ENCODE measurements at places on chromosomes 1 and 21. TPM values are rescaled to one million over a fixed set of nuclear protein-coding genes. Genes with fewer than 3 reads are reported as not detected.

DNA sequence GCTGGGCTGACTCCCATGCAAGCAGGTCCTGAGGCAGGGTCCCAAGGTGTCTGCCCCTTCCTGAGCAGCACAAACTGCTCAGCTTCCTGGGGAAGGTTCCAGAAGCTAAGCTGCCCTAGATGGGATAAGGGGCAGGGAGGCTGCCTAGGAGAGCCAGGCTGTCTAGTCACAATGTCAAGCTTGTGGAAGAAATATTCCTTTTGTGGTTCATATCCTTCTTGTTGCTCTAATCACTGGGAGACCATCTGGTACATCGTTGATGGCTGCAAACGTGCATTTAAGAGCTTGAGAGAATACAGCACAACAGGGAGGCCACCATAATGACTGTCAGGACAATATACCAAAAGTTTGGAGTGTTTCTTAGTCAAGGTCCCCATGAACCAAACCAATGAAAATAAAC, 67.4 kb downstream of the SLC16A1 start:
- no peak for DNase-seq

GRCh38 chr21:36349315-36349714, 29.3 kb downstream of the MORC3 start:
- DNase-seq: no peak

GRCh38 chr21:24096651-24097050, 1510.6 kb downstream of the MRPL39 start:
- DNase-seq: no peak

- DNase-seq: peak; percentile 53
Measured at GRCh38 chr1:232952514-232953499, 2.4 kb downstream of the NTPCR start.

- DNase-seq: peak; percentile 61
Measured at GRCh38 chr1:160629286-160630210, 17.3 kb downstream of the SLAMF1 start.

- no peak for DNase-seq
Measured at GRCh38 chr1:36822648-36823047, 211.7 kb downstream of the GRIK3 start.

- DNase-seq: no peak
Measured at GRCh38 chr1:194045416-194045815, 859.0 kb upstream of the B3GALT2 start.

DNA sequence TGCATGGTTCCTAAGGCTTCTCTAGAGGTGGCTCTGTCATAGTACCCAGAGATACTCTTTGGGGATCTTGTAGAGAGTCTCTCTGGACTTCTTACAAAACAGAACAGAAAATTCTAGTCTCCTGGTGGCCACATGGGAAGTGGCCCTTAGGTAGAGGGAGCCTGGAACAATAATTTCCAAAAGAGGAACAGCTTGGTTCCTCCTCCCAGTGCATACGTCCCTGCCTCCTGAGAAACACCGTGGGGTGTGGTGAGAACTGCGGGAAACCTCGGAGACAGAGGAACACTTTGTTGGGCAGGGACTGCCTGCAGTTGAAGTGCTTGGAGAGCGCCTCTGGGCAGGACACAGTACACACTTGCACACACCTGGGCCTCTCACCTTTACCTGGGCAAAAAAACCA, 38.8 kb upstream of the EPHA8 start:
- DNase-seq: no peak

GRCh38 chr1:160407839-160408801, 7.8 kb downstream of the VANGL2 start:
- no peak for DNase-seq

- DNase-seq: no peak
Measured at GRCh38 chr1:201795066-201795465, 33.9 kb upstream of the IPO9 start.

GRCh38 chr1:206502403-206502802, 4.9 kb upstream of the RASSF5 start:
- DNase-seq: no peak

GRCh38 chr1:67827688-67828087, 5.6 kb downstream of the GNG12 start:
- no peak for DNase-seq

GRCh38 chr1:10958614-10959013, 53.8 kb upstream of the TARDBP start:
- no peak for DNase-seq

DNA sequence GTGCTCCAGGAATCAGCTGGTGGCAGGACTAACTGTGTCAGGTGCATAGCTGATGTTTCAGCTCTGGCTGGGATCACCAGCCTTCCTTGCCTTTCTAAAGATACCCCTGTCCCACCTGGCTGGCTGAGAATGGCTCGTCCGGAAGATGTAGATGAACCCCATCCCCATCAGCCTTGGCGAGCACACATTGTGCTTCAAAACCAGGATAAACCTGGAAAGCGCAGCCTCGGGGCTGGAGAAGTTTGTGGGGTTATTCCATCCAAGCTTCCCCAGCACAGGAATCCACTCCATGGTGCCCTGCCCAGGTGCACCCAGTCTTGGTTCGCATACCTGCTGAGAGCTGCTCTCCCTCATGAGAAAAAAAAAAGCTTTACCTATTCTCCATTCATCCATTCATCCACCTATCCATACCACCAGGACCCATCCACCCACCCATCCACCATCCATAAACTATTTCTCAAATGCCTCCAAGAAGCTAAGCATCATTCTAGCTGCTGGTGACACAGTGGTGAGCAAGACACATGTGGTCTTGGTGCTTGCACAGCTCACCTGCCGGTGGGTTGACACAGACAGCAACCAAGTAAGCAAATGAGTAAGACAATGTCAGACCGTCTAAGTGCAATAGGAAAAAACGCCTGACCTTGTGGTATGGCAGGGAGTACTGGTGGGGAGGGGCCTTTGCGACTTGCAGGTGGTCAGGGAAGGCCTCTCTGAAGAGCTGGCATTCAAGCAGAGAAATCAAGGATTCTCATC, 94.0 kb downstream of the DMRTB1 start:
- no peak for DNase-seq

- no peak for DNase-seq
Measured at GRCh38 chr1:224683936-224684335, 67.8 kb downstream of the CNIH3 start.

- DNase-seq: no peak
Measured at GRCh38 chr1:53255031-53255430, 16.7 kb upstream of the MAGOH start.

- DNase-seq: no peak
Measured at GRCh38 chr1:15577691-15578090, 7.2 kb downstream of the AGMAT start.

- DNase-seq: no peak
Measured at GRCh38 chr1:230818367-230818766, 50.0 kb downstream of the C1orf198 start.

- DNase-seq: no peak
Measured at GRCh38 chr1:200659269-200659668, 10.4 kb downstream of the DDX59 start.

- no peak for DNase-seq
Measured at GRCh38 chr1:67316918-67317317, 9.2 kb downstream of the IL12RB2 start.

GRCh38 chr1:154557939-154558719, at the start of gene UBE2Q1:
TSS of gene UBE2Q1 (minus strand) at chr1:154558662. CDS start at chr1:154558553, 109 bp downstream.
- no peak for DNase-seq

GABRD gene
- not detected for polyA plus RNA-seq

HSPG2 gene
- polyA plus RNA-seq: 2.0 TPM

SLC45A3 gene
- 27.4 TPM for polyA plus RNA-seq

TINAGL1 gene
- polyA plus RNA-seq: not detected

PLPP3 gene
- 1.6 TPM for polyA plus RNA-seq

TENT5C gene
- 65.4 TPM for polyA plus RNA-seq

RXFP4 gene
- polyA plus RNA-seq: not detected

TCHH gene
- not detected for polyA plus RNA-seq

FCRLB gene
- polyA plus RNA-seq: 1.8 TPM

PGLYRP4 gene
- not detected for polyA plus RNA-seq

SLC9C2 gene
- polyA plus RNA-seq: not detected

FLVCR1 gene
- 3.4 TPM for polyA plus RNA-seq

All from B cell (primary cell).